Choroid plexus epithelial cell (primary cell): ENCODE measurements at places on chromosomes 3 and 15.

GRCh38 chr3:52291508-52292181 is 4.0 kb downstream of the GLYCTK start:
- DNase-seq: peak; percentile 41

- no peak for DNase-seq
Measured at GRCh38 chr3:158958873-158959272, 157.0 kb downstream of the MFSD1 start.

- no peak for DNase-seq
Measured at GRCh38 chr3:5806192-5806591, 618.7 kb downstream of the EDEM1 start.

DNA sequence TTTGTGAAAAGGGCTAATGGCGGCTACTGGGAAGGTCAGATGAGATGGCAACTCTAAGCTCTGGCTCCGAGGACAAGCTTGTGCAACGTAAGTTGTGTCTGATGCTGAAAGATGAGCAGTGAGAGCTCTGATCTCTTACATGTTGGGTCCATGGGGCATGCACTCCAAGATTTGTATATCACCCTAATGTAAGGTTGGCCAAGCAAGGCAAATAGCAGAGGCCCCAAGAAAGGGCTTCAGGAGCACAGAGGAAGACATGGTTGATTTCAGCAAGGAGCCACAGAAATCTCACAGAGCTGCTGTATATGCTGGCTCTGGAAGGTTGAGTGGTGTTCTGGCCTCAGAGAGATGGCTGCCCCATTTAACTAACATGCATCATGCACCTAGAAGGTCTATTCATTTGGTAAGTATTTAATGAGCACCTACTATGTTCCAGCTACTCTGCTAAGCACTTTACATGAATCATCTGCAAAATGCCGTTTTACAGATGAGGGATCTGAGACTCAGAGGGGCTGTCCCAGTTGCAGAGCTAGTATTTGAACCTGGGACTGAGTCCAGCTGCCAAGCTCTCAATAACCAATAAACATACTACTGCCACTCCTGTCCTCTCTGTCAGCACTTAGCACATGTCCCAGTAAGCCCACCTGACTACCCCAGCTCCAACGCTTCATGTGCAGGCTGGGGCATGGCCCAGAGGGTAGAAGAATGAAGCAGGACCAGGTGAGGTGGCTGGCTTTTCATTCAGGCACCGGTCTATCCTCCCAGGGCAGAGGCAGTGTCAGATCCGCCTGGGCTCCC is 27.8 kb upstream of the ATP2B2 start:
- DNase-seq: no peak

- no peak for DNase-seq
Measured at GRCh38 chr15:85302271-85302670, 78.1 kb upstream of the AKAP13 start.

- peak; percentile 30 for DNase-seq
Measured at GRCh38 chr3:104909721-104910120, 457.0 kb upstream of the ALCAM start.

DNA sequence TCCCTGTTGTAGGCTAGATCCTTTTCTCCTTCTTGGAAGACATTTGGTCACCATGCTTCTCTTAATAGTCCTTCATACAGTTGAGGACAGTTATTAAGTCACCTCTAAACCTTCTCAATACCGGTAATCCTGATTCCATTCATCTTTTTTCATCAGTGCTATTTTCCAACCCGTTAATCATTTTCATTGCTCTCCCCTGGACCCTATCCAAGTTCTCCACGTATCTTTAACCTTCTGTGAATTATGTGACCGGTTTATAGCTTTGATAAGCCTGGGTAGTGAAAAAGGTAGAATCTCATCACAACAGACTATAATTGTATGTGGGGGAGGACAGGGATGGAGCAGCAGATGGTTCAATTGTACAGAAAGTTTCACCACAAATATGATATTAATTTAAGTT is 168.5 kb downstream of the MECOM start:
- no peak for DNase-seq

DNA sequence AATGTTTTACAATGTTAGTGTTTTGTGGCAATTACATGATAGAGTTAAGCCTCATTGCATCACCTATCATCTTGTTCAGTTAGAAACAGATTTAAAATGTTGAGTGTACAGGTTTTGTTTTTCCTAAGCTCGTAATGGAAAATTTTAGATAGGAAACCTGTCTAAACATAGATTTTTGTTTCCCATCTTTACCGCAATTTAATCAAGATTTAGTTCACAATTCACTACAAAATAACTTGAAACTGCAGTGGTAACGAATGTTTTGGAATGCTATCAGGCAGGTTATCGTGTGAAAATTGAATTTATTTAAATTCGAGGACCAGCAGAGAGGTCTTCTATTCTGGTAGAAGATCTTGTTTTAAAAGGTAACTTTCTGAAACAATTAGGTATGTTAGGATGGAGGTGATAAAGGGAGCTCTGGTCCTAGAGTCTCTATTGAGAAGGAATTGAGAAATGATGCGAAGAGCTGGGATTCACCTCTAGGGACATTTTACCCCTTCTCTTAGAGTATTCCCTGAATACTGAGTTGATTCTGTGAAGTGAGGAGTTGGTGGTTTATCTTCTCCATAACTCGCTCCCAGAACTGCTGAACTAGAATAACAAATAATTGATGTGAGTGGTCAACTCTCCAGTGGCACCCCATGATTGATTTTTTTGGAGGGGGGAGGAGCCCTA is 1.4 kb downstream of the DOCK3 start:
- no peak for DNase-seq

DNA sequence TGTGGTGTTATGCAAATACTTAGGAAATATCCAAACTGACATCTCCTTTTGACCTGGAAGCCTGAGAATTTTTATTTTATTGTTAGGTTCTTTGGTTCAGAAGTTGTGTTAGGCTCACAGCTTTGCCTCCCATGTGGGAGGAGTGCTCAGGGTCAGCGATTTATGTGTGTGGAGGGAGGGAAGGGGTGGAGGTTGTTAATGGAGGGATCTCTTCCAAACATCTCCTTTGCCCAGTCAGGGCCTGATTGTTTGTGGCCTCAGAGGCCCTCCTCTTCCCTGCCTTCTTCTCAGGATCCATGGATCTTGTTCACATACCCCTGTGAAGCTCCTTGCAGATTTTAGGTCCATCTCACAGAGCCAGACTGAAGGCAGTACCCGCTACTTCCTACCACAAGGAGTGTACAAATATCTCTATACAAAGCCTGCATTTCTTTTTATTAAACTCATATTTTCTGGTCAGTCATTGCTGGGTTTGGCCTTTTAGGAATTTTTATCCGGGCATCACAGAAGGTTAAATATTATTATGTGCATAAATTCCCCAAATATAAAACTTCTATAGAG is 40.3 kb downstream of the BBX start:
- DNase-seq: no peak

DNA sequence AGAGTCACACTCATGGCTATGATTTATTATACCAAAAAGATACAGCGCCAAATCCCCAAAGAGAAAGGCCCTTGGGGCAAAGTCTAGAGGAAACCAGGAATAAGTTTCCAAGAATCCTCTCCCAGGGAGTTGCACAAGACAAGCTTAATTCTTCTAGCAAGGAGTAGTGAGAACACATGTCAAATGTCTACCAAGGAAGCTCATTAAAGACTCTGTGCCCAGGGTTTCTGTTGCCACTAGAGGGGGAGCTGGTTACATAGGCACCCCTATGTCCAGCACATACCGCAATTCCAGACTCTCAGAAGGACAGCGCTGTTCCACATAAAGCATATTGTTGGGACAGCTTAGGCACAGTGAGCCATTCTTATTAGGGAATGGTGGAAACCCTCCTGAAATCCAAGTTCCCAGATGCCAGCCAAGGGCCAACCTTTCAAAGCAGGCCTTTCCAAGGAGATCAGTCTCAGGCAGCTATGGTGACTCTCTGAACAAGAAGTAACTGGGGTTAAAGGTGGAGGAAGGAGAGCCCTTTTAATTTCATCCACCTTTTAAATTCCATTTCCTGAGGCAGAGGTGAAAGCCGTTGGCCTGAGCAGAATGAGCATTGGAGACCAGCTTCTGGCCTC is 194.2 kb downstream of the UACA start:
- peak; percentile 78 for DNase-seq

GRCh38 chr3:58429657-58430056 is 4.0 kb downstream of the PDHB start:
- peak; percentile 84 for DNase-seq

GRCh38 chr3:41050144-41050543 is 149.2 kb upstream of the CTNNB1 start:
- DNase-seq: no peak

DNA sequence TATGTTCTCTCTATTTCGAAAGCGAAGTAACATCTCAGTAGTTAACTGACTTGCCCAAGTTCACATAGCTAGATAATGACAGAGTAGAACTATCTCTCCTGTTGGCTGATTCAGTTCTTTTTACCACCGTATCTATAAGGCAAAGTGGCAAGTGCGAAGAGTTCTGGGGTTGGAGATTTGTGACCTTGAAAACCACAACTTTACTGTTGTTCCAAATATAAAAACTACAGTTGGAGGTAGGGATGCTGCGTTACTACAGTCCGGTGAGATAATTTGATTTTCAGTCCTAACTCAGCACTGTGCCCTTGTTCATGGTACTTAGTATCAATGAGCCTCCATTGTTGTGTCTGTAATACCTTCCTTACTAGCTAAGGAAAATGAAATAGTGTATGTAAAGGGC is 71.2 kb upstream of the GOLGA8B start:
- DNase-seq: no peak

GRCh38 chr15:74525945-74526344 is 15.1 kb upstream of the ARID3B start:
- peak; percentile 20 for DNase-seq

GRCh38 chr3:184795522-184796190 is 16.3 kb upstream of the VPS8 start:
- DNase-seq: no peak

- DNase-seq: no peak
Measured at GRCh38 chr3:3662610-3663009, 136.6 kb upstream of the LRRN1 start.

GRCh38 chr3:126083511-126083912 is 412 bp downstream of the SLC41A3 start:
- peak; percentile 39 for DNase-seq

DNA sequence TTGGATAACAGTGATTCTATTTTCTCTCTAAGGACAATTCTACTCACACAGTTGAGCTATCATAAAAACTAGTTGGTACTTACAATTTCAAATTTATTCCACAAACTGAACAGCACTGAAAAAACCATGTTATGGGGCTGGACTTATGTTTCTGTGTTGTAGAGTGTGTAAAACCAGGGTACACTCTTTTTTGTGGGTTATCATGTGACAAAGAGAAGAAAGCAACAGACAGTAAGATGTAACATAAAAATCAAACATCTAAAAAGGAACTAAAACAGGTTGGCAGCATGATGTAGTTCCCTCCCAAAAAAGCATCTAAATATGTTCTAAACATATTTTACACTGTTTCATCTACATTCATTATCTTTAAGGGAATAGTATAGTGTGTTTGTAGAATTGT is 757.9 kb downstream of the ROBO1 start:
- DNase-seq: no peak

- no peak for DNase-seq
Measured at GRCh38 chr15:60297047-60297446, 100.7 kb downstream of the ANXA2 start.

GRCh38 chr3:85360742-85361387 is 402.1 kb downstream of the CADM2 start:
- DNase-seq: peak; percentile 77

DNA sequence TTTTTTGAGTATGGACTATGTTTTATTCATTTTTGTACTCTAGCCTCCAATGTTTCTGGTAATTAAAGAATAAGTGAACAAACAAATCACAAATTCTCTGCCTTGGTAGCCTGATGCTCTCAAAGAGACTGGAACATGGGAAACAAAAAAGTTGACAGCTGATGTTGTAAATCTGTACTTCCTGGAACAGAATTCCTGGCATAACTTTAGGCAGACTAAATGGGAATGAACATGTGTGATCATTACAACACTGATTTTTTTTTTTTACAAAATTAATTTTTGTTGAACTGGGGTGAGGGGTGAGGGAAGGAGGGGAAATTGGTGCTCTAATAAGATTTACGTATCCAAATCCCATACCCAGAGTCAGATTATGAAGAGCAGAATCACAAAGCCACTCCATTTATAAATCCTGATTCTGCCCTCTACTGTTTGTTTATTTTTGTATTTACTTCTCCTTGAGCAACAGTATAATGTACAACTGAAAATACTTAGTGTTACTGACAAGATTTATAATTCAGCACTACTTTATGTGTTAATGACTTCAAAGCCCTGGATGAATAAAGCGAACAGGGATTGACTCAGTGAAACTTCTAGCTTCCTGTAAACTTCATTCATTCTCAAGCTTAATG is 165.0 kb downstream of the FRMD5 start:
- DNase-seq: peak; percentile 69

DNA sequence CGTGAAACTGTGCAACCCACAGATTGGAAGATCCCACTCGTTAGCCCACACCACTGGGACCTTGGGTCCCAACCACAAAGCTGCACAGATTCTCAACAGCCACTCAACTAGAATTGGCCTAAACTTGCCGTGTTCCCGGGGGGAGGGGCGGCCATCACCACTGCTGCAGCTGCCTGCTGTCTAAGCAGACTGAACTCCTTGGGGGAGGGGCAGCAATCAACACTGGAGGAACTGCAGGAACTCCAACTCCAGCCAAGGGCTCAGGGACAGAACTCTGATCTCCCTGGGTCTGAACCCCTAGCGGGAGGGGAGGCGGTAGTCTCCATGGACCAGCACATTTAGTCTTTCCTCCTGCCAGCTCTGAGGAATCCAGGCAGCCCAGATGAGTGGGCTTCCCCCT is 205.9 kb downstream of the RSL24D1 start:
- no peak for DNase-seq

GRCh38 chr3:72060447-72061034 is 275.6 kb upstream of the PROK2 start:
- no peak for DNase-seq

- DNase-seq: no peak
Measured at GRCh38 chr3:53202331-53203015, 41.5 kb downstream of the PRKCD start.

GRCh38 chr3:154085071-154085470 is 36.1 kb upstream of the ARHGEF26 start:
- no peak for DNase-seq

GRCh38 chr15:34794590-34795206 is 651 bp downstream of the ACTC1 start:
- DNase-seq: no peak

- DNase-seq: no peak
Measured at GRCh38 chr15:40121911-40122638, 13.4 kb upstream of the BMF start.

- DNase-seq: peak; percentile 86
Measured at GRCh38 chr3:125045965-125046364, 9.8 kb downstream of the HEG1 start.

GRCh38 chr3:182521339-182521738 is 272.0 kb upstream of the ATP11B start:
- no peak for DNase-seq

- no peak for DNase-seq
Measured at GRCh38 chr3:60650171-60650570, 601.1 kb downstream of the FHIT start.

- no peak for DNase-seq
Measured at GRCh38 chr15:78035861-78036476, 41.5 kb downstream of the TBC1D2B start.
